Mesenchymal stem cell (in vitro differentiated cells and primary cell): ENCODE measurements at places on chromosomes 12 and 14.
A peak's percentile ranks its signal among the peaks of the same experiment; 100 is the strongest.

DNA sequence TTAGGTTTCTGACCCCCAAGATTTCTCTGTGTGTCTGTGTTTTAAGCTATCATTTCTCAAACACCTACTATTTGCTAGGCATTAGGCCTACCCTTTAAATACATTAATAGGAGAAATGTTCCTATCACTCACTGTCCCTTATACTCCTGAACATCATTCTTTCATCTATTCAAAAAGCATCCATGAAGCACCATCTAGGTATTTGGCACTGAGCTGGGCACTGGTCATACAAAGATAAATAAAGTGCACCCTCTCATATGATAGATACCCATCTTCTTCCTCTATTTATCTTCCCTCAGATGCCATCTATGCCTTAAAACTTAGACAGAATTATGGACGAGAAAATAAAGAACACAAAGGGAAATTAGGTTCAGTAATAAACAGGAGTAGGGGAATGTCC lies 20.4 kb downstream of the SIX1 start:
- no peak for DNase-seq

- DNase-seq = no peak
Observed at GRCh38 chr12:50600364-50600763, 95.6 kb downstream of the DIP2B start.

DNA sequence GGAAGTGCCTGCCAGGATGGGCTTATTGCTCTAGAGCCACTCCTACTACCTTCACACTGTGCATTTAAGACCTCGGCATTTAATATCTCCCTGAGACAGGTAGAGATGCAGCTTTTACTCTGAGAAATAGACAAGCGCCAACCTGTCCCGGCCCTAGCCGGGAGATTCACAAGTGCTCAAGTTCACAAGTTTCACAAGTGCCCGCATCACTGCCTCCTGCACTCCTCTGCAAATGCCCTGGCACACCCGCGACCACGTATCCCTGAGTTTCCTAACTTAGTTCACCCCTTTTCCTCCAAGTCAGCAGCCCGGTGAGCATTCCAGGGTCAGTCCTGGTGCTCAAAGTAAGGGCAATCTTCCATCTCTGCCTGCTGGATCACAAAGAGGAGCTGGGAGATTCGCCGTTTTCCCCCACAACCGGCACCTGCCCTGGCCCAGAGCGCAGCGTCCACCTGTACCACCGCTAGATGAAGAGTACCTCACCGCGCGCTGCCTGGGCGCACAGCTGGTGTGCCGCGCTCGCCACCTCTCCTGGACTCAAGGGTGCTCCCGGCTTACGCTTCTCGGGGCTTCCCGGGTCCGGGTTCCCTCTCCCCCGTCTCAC lies 5.0 kb upstream of the SLC38A4 start:
- peak; percentile 29 for DNase-seq

DNA sequence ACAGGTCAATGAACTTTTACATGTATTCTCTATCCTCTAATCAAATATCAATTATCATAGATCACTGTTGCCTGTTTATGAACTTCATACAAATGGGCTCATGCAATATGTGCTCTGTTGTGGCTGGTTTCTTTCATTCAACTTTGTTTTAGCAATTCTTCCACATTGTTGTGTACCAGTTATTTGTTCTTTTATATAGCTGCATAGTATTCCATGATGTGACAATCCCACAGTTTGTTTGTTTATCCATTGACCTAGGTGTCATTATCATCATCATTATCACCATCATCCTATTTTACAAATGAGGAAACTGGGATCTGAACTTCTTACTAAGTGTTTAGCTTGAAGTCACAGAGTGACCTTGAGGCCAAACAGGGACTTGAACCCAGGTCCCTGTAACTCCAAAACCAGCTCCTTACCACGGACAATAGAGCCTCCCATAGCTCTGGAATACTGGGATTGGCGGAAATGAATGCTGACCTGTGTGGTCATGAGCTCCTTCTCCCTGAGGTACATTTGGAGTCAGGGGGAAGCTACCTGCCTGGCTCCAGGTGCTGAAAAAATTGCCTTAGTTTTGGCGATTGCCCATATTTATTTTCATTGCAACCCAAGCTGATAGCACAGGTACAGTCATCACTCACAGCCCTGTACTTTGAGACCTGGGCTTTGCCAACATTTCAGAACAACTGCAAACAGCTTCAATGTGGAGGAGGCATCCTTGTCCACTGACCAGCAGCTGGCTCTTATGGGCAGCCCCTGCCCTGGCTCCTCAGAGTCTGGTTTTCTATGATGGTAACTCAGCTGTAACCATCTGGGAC lies 9.2 kb downstream of the ZFP36L1 start:
- DNase-seq = no peak

- DNase-seq = peak; percentile 67
Observed at GRCh38 chr12:71955970-71956369, 17.3 kb downstream of the TPH2 start.

DNA sequence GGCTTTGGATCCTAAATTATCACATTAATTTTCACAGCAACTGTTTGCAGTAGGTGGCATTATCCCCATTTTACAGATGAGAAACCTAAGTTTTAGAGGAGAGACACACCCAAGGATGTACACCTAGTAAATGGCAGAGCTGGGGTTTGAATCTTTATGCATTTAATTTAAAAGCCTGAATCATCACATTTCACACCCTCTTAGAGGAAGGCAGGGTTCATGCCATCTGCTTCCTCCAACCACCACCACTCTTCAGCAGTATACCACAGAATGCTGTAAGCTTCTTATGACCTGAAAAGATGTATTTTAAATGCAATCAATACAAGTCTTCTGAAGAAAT lies 90.3 kb downstream of the CRADD start:
- DNase-seq = no peak

DNA sequence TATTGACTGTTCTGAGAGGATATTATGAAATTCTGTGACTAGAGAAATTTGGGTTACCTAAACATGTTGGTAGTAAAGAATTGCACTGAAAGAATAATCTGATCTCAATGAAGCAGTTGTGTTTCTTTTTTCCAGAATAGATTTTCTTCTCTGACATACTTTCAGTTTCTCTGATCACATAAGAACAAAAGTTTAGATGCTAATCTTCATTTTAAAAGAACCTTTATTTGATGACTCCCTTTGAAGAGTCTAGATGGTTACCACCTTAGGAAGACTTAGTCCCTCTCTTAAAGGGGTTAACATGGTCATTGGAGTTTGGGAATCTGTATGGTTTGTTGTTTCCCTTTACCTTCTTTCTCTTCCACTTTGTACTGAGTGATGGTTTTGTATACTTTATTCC lies 58.6 kb downstream of the MON2 start:
- no peak for DNase-seq

- DNase-seq = no peak
Observed at GRCh38 chr12:120213758-120214157, 12.8 kb upstream of the RPLP0 start.
